Activated CD4-positive, alpha-beta T cell treated with anti-CD3 and anti-CD28 coated beads, Interleukin-2, amount 10 ng/mL, durations not matched to agents 7 days and 5 days (primary cell): ENCODE measurements at places on chromosomes 12 and 14. TPM values are rescaled to one million over a fixed set of nuclear protein-coding genes. Genes with fewer than 3 reads are reported as not detected.

Gene MEG3
- total RNA-seq: not detected

Gene MTRFR
- total RNA-seq: 30.8 TPM

Gene DCN
- not detected for total RNA-seq

Gene MANSC4
- total RNA-seq: not detected

Gene LRP10
- total RNA-seq: 63.5 TPM

Gene KRT2
- total RNA-seq: 0.10 TPM

Gene CPNE6
- not detected for total RNA-seq

Gene DBX2
- not detected for total RNA-seq

Gene SINHCAF
- total RNA-seq: 92.3 TPM

Gene PLBD1
- not detected for total RNA-seq
